ENCODE measurements at places on chromosomes 2 and 18.
A peak's percentile ranks its signal among the peaks of the same experiment; 100 is the strongest.

DNA sequence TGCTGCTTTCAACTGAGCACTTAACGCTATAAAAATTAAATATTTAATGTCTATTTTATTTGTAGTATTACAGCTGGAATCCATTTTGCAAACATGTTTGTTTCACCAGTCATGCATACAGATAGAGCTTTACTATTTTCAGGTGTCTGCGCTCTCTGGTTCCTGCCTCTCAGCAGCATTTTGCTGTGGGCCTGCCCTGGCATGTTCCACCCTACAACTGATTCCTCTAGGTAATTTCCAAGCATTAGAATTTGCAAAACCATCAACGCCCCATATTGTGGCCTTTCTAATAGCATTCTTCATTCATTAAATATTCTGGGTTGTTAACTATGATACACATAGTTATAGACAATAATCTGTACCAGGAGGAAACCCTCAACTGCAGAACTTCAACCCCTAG, 266.4 kb upstream of the DLGAP1 start:
- DNase-seq, result no peak

- DNase-seq, result no peak
Observed at GRCh38 chr18:55326134-55326533, 261.9 kb downstream of the TCF4 start.

DNA sequence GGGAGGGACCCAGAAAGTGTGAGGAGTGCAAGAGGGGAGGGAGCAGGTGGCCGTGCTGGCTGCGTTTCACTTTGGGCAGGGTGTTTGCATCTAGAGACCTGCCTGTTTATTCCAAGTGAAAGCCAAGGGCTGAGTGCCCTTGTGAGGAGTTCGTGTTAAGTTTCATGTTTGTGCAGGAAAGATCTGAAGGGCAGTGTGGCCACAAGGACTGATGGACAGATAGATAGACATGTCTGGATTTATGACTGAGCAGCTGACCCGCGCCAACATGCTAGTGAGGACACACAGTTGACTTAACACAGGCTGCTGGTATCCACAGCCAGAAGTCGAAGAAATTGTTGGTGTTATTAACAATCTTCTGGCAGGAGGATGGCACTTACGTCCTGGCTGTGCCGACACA, 387.6 kb upstream of the TNP1 start:
- DNase-seq, result no peak

DNA sequence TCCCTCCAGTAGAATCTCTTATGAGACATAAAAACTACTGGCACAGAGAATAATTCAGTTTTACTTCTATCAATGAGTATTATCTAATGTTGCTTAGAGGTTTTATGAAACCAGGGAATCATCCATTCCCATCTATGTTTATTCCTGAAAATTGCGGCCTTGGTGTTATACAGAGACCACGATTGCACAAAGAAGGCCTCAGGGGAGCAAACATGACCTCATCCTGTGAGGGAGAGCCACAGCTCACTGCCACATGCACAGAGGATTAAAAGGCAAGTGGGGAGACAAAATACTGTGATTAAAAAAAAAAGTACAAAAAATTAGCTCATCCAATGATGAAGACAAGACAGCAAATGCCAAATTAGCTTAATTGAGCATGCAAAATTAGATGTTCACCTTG, 111.8 kb upstream of the SLC35G4 start:
- DNase-seq, result no peak

DNA sequence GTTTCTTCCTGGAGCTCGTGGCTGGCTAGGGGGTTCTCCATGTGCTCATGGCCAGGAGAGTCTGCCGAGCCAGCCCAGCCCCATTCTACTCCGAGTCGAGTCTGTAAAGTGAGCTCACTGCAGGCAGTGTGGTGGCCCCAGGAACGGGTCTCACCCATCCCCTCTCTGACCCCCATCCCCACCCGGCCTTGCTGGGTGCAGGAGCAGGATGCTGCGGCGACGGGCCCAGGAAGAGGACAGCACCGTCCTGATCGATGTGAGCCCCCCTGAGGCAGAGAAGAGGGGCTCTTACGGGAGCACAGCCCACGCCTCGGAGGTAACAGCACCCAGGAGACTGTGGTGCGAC, 1.4 kb downstream of the ANO7 start:
- DNase-seq, result no peak

GRCh38 chr2:224650815-224651439, 65.2 kb downstream of the CCDC195 start:
- peak; percentile 9 for DNase-seq

- DNase-seq, result no peak
Observed at GRCh38 chr2:83686863-83687262, 772.2 kb downstream of the SUCLG1 start.

GRCh38 chr2:16546128-16546754, 119.4 kb downstream of the CYRIA start:
- no peak for DNase-seq

- DNase-seq, result no peak
Observed at GRCh38 chr2:199572571-199572970, 114.8 kb upstream of the SATB2 start.

- DNase-seq, result peak; percentile 27
Observed at GRCh38 chr18:33010149-33010548, 237.3 kb upstream of the KLHL14 start.

- no peak for DNase-seq
Observed at GRCh38 chr18:73835656-73836364, 311.8 kb downstream of the FBXO15 start.

DNA sequence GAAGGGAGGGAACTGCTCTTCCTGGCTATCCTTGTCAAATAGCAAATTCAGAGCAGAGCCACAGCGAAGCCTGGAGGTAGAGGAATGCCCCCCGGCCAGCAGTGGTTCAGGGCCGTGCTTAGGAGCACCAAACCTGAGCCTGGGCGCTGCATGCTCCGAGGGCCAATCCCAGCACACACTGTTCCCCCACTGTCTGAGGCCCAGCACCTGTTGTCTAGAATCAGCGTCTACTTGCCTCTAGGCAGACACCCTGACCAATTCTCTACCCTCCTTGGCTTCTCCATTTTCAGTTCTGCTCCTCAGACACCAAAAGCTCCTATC, 177.6 kb upstream of the PKDCC start:
- no peak for DNase-seq

DNA sequence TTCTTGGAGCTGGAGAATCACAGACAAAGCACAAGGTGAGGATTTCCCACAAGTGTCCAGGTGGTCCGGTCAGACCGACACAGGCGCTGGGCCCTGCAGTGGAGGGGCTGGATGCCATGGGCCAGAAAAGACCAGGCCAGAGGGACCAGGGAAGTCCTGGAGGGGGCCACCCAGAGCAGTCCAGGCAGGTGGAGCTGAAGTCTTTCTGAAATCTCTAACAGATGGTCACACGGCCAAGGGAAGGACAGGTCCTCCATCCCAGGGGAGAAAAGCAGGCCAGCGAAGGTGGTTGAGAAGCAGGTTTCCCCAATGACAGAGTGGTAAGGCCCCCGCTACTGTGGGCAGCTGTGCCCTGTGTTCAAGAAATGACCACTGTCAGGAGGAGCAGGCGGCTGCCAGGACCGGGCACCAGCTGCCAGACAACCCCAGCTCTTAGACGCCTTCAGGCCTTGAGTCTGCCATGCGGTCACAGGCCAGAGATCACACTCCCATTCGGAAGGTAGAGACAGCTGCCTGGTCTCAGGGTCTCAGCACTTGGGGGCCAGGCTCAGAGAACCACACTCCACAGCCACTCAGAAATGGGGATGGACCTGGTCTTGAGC, 25.9 kb downstream of the HS1BP3 start:
- DNase-seq, result no peak

- no peak for DNase-seq
Observed at GRCh38 chr2:225276207-225276606, 123.3 kb upstream of the NYAP2 start.

DNA sequence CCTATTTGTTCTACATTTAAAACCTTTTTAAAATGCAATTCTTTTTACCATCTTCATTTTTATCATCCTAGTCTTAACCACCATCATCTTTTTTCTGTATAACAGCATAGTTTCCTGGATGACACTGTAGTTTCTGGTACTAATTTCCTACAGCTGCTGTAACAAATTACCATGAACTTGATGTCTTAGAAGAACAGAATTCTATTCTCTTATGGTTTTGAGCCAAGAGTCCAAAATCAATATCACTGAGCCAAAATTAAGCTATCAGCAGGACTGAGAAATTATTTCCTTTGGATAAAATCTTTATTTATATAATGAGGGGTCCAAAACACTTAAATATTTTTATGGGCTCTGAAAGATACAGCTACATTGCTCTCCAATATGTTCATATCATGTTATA, 539.3 kb downstream of the METTL4 start:
- DNase-seq, result no peak

GRCh38 chr2:15494877-15495276, 66.3 kb downstream of the NBAS start:
- no peak for DNase-seq

GRCh38 chr2:19361325-19361990, 3.0 kb upstream of the OSR1 start:
- DNase-seq, result no peak

- no peak for DNase-seq
Observed at GRCh38 chr2:71544919-71545571, 91.7 kb downstream of the DYSF start.

GRCh38 chr18:35443434-35443833, 54.3 kb downstream of the INO80C start:
- DNase-seq, result no peak

DNA sequence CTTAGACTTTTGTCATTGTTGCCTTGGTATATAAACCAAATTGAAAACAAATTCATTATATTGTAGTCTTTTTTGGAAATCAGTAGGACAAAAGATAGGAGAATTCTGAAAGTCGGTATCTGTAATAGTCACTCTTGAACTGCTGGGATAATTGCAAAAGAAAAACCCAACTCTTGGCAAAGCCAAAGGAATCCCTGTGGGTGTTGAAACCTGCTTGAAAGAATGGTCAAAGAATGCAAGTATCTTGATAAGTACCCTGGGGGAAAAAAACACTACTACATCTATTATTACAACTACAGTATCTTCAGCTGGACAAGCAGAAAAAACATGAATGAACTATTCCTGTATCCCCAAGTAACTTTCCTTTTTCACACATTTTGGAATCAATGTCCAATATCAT, 7.3 kb upstream of the FAM237A start:
- no peak for DNase-seq

- DNase-seq, result no peak
Observed at GRCh38 chr18:29191263-29191662, 1014.3 kb upstream of the CDH2 start.

DNA sequence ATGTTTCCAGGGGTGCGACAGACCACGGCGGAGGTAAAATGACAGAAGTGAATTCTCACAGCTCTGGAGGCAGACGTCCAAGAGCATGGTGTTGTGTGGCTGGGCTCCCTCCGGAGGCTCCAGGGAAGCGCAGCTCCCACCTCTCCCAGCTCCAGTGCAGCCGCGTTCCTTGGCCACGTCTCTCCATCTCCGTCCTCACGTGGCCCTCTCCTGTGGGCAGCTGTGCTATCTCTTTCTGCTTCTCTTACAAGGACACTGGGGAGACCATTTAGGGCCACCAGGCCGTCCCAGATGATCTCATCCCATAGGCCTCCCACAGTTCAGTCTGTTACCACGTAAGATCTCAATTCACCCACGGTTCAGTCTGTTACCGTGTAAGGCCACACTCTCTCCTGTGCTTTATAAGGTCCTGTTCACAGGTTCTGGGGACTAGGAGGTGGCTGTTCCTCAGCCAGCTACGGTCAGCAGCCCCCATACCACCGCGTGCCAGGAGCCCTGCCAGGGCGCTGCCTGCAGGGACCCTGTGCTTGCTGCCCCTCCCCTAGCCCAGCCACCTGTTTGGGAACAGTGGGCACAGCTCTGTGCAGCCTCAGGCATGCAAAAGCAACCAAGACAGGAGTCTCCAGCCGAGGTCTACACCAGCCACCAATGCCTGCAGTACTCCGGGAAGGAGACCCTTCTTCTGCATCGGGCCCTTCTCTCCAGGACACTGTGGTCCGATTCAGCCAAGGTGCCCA, 2.9 kb upstream of the MAB21L4 start:
- no peak for DNase-seq

DNA sequence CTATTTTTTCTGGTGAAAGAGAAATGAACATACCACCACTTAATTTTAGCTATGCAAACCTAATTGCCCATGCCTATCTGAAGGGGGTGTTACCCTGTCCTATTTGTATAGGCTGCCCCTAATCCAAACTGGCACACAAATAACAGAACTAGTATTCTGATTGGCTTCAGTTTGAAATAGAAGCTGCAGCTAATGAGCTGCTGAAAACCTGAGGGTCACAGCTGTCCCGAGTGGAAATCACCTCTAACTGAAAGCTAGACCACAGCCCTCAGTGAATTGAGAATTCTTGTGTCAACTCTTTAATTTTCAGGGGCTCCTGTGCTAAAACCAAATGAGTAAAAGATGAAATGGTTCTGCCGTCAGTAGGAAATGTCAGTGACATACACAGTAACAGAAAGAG, 28.7 kb downstream of the CCDC141 start:
- no peak for DNase-seq

DNA sequence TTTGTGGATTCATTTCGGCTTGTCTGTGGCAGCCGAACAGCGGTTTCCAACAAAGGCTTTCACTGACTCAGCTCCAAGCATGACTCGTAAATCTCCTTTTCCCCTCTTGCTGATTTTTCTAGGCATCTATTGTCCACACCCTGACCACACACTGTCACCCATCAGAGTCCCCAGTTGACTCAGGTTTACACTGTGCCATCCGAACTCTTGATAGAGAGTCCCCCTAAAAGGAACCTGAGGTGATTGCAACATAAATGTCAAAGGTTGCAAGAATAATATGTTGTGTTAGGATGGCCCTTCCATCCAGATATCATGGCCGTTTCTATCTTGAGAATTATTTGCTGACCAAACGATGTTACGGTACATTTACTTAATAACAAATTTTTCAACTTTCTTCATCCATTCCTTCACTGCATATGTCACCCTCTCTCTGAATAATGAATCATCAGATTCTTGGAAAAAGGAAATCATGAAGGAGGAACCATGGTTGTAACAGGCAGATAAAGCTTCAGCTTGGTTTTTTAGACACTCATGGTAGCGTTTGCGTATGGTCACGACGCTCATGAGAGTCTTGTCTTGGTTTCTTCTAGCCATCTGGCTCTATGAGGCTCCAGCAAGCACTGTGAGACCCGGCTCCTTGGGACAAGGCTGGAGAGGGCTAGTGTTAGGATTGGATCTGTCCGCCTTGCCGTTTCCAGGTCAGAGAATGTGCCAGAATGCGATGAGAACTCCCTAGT, 72.1 kb downstream of the NPAS2 start:
- DNase-seq, result no peak

- DNase-seq, result no peak
Observed at GRCh38 chr2:129661935-129662334, 317.5 kb upstream of the RAB6C start.

DNA sequence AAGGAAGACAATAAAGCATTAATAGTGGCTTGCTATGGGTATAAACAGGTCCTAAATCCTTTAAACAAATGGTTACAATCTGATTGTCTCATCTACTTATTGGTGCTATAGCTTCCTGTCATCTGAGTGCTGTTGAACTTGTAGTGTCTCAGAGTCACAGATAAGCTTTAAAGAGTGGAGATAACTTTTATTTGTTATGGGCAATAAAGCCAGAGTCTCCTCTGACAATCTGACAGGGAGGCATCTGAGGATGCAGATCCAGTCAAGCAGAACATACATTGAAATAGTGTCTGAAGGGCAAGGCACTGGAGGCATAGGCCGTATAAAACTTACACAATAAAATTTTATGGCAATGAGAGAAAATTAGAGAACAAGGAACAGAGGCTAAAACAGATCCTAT, 1132.4 kb upstream of the CDH2 start:
- DNase-seq, result no peak

Data from non-pigmented ciliary epithelial cell (primary cell).